Liver (tissue), 10 donors: ENCODE measurements at places on chromosomes 4 and X.

DNA sequence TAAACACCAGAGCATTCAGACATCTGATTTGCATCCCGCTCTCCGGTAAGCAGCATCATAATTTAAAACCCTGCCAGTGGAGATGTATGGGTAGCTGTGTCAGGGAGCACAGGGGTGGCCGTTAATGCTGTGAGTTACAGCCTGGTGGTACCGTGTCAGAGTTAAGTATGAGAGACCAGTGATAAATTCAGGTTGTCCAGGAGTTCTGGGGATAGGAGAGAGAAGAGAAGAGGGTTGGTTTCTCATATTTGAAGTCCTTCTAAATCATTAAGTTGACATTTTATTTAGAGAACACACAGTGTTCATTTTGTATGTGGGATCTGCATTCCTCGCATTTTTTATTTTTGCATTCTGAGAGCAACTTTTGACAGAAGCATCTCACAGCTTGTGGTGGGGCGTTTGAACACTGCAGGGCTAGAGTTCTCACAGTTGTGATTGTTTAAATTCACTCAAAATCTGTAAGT, 157.6 kb downstream of the DCLK2 start:
- no peak for DNase-seq

DNA sequence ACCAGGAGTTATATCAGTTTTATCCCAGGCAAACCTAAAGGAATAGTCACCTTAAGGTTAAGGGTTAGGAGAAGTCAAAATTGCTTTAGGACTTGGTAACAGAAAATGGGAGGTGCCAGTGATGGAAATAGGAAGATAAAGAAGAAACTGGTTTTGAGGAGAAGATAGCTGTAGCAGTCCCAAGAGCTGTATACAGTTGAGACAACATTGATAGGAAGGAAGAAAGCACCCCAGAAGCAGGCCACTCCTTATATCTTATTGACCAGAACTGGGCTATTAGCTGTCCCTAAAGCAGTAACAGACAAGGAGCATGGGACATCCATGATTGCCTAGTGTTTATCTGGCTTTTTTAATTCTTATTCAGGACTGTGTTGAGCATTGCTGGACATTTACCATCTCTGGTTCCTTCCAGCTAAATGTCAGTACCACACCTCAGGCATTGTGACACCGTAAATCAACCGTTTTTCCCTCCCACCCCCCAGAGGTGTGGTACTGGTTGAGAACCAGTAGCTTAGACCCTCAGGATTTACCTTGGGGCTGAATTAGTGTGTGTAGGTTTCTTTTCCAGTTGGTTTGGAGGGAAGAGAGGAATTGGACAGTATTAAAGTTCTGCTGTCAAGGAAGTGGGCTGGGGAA, 2.0 kb upstream of the PGRMC2 start:
- DNase-seq, result no peak

DNA sequence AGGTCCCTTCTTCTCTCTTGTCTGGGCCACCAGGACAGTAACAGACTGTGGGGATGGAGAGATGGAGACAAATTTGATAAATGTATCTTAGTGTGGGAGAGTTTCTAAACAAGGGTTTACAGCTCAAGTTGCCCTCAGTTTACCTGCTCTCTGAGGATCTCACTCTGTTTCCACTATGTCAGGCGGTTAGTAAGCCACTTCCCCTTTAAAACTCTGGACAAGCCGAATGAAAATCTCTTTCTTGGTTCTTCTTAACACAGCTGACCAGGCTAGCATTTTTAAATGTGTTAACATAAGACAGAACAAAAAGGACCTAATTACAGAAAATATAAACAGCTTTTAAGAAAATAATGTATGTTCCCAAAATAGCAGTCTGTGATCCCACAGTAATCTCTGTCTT, 2.9 kb upstream of the SCARB2 start:
- DNase-seq, result no peak

GRCh38 chr4:212438-213188, 88.3 kb downstream of the ZNF718 start:
- DNase-seq, result no peak

GRCh38 chrX:2931612-2932011, 2.5 kb upstream of the ARSD start:
- no peak for DNase-seq

- no peak for DNase-seq
Observed at GRCh38 chr4:6785572-6785925, 3.0 kb downstream of the KIAA0232 start.

DNA sequence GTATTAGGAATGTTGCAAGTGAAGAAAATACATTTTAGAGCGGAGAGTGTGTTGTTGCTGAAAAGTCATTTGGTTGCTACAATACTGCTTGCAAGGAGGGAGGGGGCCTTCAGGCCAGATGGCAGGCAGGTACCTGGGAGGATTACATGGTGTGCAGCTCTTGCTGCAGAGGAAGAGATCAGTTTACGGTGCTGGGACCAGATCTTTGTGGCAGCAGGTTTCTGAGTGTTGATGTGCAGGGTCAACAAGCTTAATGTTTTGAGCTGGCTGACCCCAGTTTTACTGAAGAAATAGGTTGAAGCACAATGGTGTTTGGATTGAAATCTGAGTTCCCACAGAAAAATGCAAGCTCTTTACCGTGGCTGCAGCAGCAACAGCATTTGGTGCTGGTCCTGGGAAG, 96.4 kb upstream of the DDIT4L start:
- DNase-seq, result no peak

- DNase-seq, result no peak
Observed at GRCh38 chr4:89312066-89312465, 4.5 kb upstream of the GPRIN3 start.

GRCh38 chrX:155864655-155865054, 16.5 kb upstream of the VAMP7 start:
- DNase-seq, result no peak

- no peak for DNase-seq
Observed at GRCh38 chr4:97411356-97411755, 731.9 kb downstream of the STPG2 start.

DNA sequence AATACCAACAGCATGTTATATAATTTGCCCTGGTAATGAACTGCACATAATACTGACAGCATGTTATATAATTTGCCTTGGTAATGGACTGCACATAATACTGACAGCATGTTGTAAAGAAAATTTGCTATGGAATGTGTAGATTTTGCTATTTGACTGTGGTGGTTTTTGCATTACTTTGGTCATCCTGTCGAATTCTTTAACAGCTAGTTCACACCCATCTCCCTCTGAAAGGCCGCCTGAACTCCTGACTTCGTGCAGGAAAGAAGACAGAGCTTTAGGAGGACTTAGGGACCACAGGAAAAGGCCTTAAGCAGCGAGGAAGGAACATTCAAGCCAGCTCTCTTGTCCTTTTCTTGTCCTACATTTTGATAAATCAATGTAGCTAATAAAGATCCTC, 45.2 kb upstream of the DCLK2 start:
- no peak for DNase-seq

- DNase-seq, result no peak
Observed at GRCh38 chr4:172578712-172579111, 589.9 kb upstream of the GALNT7 start.

DNA sequence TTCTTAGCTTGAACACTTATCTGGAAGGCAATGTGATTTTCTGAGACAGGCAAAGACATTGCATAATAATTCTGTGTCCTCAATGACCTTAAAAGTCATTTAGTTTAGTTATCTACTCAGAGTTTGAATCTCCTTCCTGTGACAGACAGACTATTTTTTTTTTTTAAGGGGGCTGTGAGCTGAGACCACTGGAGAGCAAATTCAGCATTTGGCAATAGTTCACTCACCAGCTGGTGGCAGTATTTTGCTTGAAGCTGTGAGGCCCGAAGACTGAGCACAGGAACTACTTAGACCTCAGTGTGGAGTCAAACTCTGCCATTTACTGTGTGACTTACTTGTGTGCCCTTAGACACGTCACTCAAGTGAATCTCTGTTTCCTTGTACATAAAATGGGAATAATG, 22.9 kb upstream of the CPE start:
- DNase-seq, result no peak

DNA sequence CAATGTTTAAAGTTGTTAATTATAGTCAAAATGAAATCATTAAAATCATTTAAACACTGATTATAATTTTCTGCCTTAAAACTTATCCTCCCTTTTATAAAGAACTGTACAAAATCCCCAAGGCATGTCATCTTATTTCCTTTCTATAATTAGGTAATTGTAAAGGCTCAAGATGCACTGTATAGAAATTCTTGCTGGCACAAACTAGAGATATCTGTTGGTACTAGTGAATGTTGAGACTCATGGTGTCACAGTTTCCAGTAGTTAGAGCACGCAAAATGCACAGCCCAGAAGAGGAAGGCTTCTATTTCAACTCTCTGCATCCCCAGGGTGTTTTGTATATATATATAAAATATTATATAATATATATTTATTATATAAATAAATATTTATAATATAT, 22.7 kb upstream of the PLA2G12A start:
- no peak for DNase-seq

DNA sequence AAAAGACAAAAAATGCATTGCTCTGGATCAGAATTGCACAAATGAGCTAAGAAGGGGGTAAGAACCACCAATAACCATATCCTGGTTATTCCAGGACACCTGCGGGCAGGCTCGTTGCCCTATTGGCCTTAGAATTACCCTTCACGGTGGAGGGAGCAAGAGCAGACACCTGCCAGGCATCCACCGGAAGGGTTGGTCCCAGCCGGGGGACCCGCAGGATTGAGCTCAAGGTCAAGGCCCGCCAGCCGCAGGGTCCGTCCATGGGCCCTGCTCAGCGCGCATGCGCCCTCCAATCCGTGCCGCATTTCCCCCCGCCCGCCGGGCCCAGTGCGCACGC, 575 bp downstream of the SLC25A6 start:
- DNase-seq, result peak; percentile 94

DNA sequence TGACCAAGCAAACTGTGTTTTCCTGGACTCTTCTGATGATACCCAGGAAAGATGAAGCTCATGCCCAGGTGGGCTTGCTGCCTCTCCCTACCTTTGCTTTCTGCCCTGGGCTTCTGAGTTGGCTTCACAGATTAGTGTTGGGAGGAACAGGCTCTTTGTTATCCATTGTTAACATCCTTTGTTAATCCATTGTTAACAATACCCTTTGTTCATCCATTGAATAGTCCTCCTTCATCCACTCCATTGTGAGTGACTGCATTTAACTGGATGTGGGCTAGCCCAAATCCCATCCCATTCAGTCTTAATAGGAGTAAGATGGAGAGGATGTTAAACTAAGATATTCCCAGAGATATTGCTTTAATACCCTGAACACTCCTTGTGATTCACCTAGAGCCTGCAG, 199.0 kb upstream of the LNX1 start:
- DNase-seq, result no peak

DNA sequence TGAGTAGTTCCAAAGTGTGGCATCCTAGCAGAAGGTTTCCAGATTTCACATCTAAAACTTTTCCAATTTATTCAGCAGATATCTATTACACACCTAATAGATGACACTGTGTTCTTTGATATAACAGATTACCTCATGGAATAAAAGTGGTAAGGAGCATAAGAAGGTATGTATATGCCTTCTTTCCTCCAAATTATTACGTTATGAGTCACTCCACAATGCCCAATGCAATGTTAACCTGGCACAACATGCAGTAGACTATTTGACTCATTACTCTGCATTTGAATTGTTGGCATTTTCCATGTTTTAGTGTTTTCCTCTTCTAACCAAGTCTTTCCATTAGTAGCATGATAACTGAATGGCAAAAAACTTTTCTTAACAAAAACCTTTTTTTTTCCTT, 383.6 kb downstream of the ADGRL3 start:
- DNase-seq, result no peak

- no peak for DNase-seq
Observed at GRCh38 chrX:150569155-150569477, 695 bp downstream of the MTM1 start.

DNA sequence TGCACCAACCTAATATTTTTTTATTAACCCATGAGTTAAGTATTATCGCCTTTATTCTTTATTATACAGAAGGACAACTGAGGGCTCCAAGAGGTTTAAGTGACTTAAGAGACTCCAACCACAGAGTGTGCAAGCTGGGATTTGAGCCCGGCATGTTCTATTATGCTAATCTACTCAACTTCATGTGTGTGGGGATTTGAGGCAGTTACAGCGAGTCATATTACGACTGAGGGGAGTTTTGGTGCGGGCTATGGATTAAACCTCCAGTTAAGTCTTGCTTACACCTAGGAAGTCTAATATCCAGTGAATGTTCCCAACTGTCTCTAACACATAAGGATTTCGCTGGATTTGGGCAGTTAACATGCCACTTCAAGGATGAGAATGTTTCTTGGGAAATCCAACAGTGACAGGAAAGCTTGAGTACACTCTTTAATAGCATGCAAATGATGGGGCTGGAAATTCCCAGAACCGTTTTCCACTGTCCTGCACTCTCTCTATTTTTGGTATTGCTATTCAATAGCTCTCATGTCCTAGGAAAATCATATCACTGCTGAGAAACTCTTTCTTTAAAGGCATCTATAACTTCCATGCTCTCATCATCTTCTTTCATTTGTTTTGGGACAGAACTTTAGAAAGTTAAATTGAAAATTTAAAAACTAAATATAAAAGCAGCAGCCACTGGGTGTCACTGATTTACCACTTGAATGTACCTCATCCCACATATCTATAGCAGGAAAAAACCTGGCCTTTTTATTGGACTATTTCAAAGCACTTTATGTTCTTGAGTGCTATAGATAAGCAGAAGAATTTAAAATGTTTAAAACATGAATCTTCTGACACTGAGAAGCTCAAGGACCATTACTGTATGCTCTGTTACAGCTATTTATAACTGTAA, 165.1 kb upstream of the TTC29 start:
- DNase-seq, result no peak

DNA sequence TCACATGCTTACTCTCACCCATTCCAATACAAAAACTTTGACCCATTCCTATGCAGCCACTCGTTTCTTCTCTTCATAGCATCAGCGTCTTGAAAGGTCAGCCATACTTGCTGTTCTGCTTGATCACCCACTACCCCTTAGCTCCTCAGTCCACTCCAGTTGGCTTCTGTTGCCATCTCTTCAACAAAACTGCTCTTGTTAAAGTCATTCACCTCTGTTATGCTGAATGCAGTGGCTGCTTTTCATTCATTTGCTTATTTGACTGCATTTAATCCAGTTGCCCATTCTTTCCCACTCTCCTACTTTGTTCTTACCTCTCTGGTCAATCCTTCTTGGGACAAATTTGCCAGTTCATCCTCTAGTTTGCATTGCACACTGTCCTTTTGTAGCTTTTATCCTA, 24.9 kb downstream of the CEP135 start:
- DNase-seq, result no peak

DNA sequence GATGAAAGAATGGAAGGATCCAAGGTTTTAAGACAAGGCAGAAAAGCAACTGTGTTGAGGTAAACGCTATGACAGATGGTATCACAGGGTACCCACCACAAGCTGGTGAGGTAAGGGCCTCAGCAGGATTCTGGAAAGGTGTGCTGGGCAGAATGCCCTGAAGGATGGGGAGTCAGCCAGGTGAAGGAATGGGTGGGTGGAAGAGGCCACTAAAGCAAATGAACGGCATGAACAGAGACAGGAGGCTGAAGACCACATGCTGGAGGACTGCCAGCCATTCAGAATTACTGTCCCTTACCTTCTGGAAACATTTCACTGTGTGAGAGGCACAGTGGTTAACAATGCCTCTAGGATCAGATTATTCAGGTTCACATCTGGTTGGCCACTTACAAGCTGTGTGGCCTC, 23.6 kb downstream of the GPRIN3 start:
- DNase-seq, result no peak

- DNase-seq, result no peak
Observed at GRCh38 chr4:2174061-2174460, 67.9 kb downstream of the HAUS3 start.
